Kidney capillary endothelial cell (primary cell): ENCODE measurements at places on chromosomes 11 and 22.

- DNase-seq: no peak
Observed at GRCh38 chr11:30565027-30565426, 21.1 kb downstream of the MPPED2 start.

DNA sequence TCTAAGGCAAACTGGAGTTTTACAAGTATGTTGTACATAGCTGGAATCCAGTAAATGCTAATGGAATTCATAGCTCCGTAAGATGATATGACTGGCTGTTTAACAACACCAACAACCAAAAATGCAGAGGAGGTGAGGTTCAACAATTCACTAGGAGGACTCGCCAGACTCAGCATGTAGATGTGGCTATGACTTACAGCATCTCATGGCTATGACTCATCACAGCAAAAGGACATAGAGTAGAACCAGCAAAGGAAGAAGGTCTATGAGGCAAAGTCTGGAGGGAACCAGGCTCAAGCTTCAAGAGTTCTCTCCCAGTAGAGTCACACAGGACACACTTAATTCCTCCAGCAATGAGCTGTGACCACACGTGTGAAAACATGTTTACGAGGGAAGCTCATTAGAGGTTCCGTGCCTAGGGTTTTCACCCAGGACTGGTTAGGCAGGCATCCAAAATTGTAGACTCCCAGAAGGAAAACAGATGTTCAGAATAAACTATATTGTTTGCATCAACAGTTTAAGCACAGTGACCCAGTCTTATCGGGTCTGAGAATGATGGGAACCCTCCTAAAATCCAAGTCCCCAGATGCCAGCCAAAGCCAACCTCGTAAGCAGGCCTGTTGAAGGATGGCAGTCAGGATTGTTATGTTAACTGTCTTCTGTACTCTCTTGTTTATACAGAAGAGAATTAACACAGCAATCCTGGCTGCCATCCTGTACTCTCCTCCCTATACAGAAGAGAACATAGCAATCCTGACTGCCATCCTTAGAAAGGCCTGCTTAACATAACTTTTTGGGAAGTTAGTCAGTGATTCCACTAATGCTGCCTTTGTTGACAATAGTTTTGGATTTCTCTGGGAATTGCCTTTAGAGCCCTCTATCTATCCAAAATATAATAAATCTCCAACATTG lies 116.6 kb downstream of the LARGE1 start:
- no peak for DNase-seq

DNA sequence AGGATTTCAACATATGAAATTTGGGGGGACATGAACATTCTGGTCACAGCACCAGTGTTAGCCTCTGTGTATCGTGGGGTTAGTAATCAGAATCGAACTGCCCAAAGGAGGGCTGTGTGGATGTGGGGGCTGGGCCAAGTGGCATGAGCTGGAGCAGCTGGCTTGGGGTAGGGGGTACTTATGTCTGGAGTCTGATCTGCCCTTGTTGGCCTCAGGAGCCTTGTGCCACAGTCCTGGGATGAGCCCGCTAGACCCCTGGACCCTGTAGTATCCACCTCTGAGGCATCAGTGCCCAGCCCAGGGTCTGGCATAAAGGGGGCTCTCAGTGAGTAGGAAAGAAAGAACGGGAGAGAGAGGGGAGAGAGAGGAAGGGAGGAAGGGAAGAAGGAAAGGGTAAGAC lies 67.3 kb downstream of the LRRC32 start:
- no peak for DNase-seq

DNA sequence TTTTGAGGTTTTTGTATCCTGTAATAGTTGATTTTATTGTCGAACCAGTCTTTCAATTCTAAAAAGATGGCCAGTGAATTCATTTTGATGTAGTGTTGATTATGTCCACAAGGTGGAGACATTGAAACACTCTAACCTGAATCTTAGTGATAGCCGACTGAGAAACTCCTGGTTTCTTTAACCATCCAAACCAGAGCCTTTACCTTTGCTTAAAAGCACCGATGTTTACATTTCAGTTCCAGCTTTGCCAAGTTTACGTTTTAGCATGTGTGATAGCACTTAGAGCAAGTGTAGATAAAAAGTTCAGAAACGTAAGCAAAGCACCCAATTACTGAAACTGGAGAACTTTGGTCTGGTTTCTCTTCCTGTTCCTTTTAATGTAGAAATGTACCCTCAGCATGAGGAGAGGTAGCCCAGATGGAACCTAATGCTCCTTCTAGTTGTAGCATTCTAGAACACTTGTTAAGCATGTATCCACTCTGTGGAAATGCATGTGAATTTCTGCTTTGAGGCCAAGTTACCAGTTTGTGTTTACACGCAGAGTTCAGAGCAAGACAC lies 208.6 kb downstream of the DBX1 start:
- DNase-seq: peak; percentile 47

DNA sequence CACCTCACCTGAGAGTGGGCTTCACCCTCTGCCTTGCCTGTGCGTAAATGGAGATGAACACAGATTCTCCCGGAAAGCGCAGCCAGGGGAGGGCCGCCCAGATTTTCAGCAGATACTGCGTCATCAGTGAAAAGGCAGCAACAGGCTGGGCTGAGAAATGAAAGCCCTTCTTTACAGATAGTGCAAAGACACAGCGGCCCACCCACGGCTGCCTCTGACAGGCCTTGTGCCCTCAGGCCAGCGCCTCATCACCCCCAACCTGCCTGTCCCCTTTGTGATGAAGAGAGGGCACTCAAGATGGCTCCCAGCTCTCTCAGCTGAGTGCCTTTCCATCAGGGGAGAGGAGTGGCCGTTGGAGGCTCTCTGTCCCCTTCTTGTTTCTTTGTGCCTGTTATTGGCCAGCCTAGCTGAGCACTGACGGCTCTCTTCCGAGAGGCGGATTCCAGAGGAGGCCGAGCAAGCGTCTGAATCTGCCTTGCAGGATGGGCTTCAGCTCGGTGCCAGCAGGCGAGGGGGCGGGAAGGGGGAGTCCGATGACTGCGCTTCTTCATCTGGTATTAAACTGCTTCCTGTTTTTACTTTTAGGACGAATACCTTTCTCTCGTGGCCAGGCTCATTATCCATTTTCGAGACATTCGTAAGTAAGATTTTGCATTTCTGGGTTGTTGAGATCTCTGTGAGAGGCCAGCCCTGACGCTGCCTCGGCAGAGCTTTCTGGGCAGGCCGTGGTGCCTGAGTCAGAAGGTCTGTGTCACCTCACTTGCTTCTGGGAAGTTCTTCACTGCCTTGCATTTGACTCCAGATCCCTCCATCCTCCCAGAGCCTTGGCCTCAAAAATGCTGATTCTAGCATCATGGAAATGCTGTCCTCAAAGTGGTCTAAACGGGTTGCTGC lies 43.7 kb downstream of the MED15 start:
- no peak for DNase-seq

DNA sequence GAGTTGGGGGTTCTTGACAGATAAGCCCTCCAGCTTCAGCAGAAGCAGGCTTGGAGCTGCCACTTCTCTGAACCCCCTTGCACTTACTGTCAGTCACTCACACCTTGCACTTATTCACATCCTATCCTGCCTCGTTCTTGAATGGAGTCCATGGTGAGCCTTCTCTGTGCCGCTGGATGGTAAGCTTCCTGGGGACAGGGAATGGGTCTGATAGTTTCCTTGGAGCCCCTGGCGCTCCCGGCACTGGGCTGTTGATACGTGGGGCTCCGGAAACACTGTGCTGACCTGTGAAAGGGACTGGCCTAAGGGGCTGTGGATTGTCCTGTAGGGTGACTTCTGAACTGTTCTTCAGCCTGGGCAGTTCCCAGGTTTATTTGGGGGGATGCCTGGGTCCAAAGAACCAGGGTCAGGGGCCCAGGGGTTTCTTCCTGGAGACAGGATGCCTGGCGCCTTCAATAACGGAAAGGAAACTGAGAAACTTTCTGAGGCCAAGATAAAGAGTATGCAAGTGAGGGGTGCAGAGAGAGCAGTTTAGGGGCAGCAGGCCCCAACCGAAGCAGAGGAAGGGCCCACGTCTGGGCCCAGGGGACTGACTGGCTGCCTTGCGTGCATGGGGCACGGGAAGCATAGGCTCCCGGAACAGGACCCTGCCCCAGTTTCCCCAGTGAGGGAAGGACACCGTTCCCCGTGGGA lies 709 bp upstream of the ST3GAL4 start:
- no peak for DNase-seq

GRCh38 chr11:103338621-103339484 lies 229.6 kb downstream of the DYNC2H1 start:
- DNase-seq: peak; percentile 25

DNA sequence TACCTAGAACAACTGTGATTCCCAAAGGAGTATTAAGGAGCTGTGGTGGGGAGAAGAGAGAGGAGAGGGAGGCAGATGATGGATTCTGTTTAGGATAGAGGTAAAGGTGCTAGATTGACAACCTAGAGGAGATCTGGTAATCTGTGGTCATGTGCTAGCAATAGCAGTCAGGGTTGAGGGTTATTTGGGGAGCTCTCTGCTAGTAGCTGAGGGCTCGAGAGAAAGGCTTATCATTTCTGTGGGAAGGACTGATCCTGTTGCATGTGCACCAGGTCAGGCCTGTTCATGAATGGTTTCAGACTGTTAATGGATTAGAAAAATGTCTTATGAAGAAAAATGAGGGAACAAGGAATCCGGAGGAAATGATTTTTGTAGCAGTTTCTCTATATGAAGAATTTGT lies 63.2 kb downstream of the MTMR3 start:
- DNase-seq: no peak

DNA sequence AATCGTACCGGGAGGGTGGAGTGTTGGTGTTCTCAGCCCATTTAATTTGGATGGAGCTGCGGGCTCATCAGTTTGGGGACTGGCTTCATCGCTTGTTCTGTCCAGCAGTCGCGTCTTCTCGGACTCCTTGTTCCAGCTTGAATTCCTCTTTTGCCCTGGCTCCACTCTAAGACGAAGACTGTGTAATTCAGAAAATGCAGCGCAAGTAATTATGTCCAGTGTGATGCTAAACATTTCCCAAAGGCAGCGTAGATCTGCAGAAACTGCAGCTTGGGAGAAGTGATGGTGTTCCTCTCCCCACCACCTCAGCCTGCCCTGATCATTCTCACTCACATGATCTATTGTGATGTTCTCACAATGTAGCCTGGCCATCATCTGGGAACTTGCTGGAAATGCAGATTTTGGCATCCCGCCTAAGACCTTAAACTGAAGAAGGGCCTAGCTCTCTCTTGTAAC lies 666 bp downstream of the SLC25A18 start:
- no peak for DNase-seq

DNA sequence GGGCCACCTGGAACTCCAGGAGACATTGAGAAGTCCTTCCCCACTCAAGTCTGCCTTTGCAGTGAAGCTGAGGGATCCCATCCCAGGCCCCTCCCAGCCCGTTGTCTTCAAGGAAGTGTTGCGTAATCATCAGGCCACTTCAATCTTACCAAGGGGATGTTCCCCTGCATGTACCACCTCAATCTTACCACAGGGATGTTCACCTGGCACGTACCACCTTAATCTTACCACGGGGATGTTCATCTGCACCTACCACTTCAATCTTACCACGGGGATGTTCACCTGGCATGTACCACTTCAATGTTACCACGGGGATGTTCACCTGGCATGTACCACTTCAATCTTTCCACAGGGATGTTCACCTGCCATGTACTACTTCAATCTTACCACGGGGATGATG lies 108.0 kb upstream of the SYN3 start:
- no peak for DNase-seq
